ENCODE measurements at places on chromosomes 5 and 9.

DNA sequence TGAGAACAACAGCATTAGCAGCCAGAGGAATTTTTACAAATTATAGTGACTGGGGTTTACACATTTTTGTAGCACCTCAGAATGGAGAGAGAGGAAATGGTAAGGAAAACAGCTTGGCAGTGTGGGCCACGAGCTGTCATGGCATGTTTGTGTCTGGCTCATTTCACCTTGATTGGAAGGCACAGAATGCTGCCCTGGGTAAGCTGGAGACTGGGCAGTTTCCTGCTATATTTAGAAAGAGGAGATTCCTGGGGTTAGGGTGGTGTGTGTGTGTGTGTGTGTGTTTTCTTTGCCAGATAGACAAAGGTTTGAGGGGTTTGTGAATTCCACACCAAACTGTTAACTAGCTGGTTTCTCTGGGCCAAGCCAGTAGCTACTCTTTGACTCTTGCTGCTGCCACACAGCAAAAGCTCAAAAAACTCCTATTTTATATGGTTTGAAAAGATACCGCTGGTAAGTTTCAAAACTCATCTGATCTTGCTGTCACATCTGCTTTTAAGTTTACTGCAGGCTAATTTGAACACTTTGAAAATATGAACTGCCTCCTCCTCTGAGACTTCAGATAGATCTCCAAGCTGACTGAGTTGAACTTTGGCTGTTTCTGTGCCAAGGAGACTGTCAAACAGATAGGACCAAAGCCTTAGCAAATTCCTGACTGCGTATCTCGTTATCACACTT is 9.1 kb downstream of the ARHGAP26 start:
- DNase-seq = no peak

DNA sequence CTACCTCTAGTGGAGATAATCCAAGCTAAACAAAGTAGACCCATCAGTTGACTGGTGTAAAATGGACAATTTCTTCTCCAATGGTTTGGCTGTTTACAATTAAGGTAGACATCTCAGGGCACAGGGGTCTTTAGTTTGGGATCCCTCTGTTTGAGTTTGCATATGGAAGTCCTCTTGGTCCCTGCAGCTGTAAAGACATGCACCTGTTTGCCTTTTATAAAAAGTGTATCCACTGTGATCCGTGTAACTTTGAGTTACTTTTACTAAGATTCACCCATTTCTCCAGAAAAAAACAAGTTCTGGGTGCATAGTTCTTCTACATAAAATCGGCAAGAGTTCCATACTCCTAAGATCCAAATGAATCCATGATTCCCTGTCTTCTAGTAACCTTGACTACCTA is 374.7 kb upstream of the ADAMTS16 start:
- no peak for DNase-seq

DNA sequence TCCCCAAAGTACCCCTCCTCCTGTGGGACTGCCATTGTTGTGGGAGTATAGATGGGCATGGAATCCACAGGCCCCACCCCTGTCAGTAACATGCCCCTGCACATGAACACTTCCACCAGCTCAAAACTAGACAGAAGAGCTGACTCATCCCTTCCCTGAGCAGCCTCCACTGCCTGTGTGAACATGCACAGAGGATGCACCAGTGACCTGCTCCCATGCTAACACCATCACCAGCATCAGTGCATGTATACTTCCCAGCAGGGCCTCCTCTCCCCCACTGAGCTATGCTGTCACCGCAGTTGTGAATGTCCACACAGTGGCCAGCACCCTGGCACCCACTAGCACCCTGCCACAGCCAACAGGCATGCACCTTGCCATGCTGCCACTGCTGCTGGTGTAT is 939.8 kb downstream of the EFNA5 start:
- no peak for DNase-seq

GRCh38 chr5:8676695-8677094 is 807.7 kb downstream of the MTRR start:
- DNase-seq = no peak

GRCh38 chr5:102811972-102812371 is 56.9 kb downstream of the PAM start:
- DNase-seq = no peak

- DNase-seq = no peak
These were observed 3.6 kb downstream of the IARS1 start for GRCh38 chr9:92289708-92290390.
